Activated T-cell treated with anti-CD3 and anti-CD28 coated beads, Interleukin-2, amount 50 U/mL, for 1 hour (primary cell): ENCODE measurements at places on chromosomes 6 and 20.

DNA sequence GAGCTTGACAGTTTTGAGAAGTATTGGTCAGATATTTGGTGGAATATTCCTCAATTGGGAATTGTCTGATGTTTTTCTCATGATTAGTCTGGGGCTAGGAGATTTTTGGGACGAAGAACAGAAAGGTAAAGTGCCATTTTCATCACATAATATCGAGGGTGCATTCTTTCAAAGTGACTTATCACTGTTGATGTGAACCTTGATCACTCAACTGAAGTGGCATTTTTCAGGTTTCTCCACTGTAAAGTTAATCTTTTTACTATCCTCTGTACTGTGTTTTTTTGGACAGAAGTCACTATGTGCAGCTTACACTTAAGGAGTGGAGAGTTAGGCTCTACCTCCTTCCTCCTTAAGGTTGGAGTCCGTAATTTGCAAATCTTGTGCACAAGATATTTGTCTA lies 39.2 kb downstream of the PTCHD4 start:
- no peak for DNase-seq

DNA sequence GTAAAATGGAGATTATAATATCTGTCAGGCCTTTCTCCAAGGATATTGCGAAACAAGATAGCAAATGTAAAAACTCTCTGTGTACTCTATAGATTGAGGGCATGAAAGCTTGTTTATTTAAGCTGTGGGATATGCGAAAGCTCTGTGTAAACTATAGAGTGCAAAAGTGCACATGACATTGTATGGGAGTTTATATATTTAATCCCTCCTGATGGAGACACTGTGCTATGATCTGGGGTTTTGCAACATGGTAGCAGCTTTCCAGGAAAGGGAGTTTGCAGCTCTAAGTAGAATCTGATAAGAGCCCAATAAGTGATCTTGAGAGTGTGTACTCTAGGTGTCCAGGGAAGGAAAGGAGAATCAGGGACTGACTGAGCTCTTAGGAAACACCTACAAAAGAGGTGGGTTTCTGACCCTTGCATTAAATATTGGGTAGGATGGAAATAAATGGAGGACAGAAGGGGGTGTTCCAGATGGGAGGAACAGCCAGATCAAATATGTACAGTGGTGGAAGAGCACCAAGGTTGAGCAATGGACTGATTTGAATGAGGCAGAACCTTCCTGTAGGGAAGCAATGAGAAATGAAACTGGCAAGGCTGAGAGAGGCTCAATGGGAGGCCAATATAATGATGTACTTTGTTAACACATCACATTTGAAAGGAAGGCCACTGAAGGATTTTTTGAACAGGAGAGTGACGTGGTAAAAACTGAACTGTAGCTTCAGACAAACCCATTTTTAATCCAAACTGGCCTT lies 450.1 kb downstream of the GJA1 start:
- DNase-seq, result no peak

DNA sequence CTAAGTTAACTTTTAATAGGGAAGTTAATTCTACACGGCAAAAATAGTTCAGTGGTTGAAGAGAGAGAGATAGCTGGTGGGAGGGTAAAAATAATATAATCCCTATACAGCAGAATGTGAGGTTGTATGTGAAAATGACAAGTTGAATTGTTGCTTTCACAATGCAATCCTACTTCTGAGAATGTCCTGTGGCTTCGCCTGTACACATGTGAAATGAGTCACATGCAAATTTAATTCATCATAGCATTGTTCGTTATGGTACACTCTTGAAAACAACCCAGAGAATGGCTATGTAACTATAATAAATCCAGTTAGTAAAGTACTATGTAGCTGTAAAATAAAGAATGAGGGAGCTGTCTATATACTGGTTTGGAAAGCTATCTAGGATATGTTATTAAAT lies 46.0 kb upstream of the HINT3 start:
- DNase-seq, result no peak

GRCh38 chr20:61777773-61778494 lies 287.7 kb downstream of the TAF4 start:
- no peak for DNase-seq

DNA sequence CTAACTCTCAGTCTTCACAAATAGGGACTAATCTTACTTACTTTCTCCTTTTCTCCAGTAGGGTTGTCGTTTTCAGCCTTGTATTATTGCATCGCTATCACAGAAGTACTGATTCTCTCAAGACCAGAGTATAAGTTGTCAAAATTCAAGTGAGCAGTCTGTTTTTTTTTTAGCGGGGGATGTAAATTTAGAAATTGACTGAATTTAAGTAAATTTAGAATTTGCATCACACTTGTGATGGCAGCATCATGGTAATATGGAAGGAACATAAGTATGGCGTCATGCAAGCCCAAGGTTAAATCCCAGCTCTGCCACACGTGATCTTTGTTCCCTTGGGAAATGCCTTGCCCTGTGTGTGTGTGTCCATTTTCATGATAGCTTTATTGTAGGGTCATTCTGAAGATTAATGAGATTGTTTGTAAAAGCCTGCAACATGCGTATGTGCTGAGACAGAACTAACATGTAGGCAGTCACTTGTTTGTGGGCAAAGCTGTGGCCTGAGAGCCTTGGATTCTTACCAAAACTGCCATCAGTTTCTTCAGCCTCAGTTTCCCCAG lies 52.8 kb upstream of the VSTM2L start:
- no peak for DNase-seq

DNA sequence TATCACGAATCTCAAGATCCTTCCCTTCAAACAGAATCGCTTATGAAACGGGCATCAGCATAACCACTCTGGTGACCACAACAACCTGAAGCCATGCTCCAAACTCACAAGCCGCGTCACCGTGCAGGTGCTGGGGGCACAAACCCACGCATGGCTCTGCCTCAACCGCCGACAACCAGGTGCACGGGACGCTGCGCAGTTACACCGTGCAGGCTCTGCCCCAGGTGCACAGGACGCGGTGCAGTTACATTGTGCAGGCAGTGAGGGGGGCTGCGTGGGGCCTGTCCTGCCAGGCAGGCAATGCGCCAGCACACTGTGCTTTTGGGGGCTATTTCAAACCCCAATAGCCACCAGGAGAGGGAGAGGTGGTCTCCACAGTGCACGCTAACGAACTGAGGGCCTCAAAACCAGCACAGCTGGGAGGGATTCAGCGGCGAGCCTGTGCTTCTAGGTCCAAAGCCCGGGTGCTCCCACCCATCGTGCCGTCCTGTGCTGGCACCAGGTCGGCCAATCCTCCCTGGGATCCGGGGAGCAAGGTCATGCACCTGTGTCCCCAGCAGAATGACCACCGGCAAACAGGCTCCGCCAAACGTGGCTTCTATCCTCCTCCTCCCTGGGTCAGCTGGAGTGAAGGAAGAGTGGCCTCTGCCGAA lies 35.8 kb downstream of the ZBTB46 start:
- DNase-seq, result no peak

GRCh38 chr6:115220551-115221159 lies 840.0 kb downstream of the FRK start:
- no peak for DNase-seq

- DNase-seq, result no peak
These were observed 29.2 kb downstream of the YTHDF1 start for GRCh38 chr20:63186528-63187316.

GRCh38 chr6:88473589-88473988 lies 307.4 kb upstream of the CNR1 start:
- DNase-seq, result no peak

DNA sequence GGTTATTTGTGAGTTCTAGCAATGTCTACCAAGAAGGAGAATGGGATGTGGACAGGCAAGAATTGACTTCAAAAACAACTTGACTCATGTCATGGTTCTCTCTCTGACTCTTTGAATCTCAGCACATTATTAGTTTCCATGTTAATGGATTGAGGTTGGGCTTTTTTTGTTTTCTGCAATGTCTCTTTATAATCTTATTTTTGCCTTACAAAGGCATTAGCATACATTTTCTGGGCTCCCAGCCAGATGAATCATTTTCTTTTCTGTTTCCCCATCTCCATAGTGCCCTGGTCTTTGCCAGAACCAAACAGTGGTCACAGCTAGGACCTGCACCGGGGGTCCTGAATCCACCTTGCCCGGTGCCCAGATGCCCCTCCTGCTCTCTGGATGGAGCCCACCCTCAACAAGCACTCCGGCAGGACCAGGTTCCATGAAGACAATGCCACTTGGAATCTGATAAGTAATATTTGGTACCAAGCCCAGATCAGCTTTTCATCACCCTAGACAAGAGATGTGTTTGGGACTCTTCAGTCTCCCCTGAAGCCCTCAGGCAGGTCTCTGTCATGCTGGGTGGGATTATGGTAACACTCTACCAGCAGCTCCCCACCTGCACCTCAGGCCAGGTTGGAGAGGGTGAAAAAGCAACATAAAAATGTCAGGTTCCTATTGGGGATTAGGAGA lies 266.7 kb upstream of the SULF2 start:
- DNase-seq, result no peak

- DNase-seq, result no peak
These were observed 13.0 kb downstream of the PI3 start for GRCh38 chr20:45187693-45188092.

- no peak for DNase-seq
These were observed 89.4 kb downstream of the CEP162 start for GRCh38 chr6:84137989-84138575.

GRCh38 chr6:9938801-9939200 lies 476.1 kb downstream of the TFAP2A start:
- DNase-seq, result no peak

DNA sequence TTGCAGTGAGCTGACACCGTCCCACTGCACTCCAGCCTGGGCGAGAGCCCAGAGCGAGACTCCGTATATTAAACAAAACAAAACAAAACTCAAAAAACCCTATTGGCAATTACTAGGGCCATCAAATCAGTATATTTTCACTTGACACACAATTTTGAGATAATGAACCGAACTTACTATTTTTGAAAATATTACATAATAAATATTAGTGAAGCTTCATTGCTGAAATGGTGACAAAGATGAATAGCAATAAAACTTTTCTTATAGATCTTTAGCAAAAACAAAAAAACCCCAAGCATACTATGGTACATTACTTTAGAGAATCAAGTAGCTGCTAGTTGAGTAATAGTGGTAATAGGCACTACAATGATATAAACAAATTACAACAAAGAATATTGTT lies 113.0 kb downstream of the ATG5 start:
- DNase-seq, result no peak

DNA sequence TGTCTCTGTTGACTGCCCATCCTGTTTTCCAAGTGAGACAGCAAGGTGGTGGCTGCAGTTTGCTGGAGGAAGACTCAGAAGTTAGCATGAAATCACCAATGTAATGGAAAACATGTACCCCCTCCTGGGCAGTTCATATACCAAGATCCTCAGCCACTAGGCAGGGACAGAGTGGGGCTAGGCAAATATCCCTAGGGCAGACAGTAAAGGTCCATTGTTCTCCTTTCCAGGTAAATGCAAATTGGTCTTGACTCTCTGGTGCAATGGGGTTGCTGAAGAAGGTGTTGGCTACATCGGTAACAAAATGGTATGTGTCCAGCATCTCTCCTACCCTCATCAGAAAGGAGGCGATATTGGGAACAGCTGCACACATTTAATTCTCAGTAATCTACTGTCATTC lies 233.6 kb upstream of the SOX4 start:
- DNase-seq, result no peak

DNA sequence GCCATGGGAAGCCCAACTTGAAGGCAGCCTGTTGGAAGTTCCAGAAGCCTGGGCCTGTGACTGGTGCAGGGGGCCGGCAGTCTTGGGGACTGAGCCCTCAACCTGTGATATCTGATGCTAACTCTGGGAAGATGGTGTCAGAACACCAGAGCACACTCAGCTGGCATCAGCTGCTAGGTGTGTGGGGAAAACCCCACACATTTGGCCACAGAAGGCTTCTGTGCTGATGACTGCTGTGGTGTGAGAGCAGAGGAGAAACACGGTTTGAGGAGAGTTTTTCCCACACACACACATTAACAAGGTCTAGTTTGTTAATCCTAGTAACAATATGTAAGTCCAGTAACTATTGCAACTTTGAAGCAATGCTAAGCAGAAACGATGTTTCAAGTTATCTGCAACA lies 78.0 kb downstream of the PSMB1 start:
- DNase-seq, result no peak

DNA sequence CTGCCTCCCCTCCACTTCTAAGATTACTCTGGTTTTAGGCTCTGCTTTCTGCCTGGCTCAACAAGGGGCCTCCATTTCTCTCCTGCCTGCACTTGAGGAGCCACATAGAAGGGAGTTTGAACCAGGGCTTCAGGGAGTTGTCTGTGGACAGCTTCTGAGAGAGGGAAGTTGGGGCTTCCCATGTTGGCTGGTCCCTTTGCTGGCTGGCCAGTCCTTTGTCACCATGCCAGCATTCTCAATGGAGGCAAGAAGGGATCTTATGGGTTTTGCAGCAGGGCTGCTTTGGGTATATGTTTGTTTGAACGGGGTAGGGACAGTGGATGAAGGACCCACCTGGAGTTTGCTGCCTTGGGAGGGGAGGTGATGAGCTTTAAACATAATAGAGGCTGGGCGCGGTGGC lies 124.9 kb downstream of the CARMIL1 start:
- DNase-seq, result no peak

- no peak for DNase-seq
These were observed 50.0 kb upstream of the ECI2 start for GRCh38 chr6:4185419-4185818.

DNA sequence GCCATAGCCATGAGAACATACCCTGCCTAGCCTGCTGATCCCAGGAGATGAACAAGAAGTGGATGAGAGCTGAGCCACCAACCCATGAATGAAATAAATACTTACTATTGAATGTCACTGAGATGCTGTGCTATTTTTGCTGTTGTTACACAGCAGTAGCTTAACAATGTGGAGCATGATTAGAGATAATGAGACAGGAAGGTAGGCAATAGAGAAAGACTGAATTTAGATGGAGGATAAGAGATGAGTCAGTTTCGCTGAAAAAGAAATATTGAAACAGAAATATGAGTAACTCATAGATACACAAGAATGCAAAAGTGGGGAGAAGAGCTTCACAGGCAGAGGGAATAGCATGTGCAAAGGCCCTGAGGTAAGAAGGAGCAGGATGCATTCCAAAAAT lies 94.9 kb upstream of the TOP1 start:
- DNase-seq, result no peak

DNA sequence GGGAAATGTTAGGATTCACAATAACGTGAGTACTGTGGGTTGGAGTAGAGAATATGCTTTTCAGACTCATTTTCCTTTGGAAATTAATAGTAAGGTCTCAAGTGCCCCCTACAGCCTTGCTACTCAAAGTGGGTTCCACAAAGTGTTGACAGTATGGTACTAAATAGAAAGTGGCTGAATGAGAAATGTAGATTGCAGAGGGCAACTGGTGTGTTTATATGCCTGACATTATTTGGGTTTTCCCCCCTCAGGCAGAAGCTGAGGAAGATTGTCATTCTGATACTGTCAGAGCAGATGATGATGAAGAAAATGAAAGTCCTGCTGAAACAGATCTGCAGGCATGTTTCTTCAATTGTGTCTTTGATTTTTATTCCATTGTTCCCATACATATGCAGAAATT lies 5.6 kb downstream of the FBXO9 start:
- no peak for DNase-seq
